Mammary epithelial cell (primary cell): ENCODE measurements at places on chromosomes 6 and 20.

DNA sequence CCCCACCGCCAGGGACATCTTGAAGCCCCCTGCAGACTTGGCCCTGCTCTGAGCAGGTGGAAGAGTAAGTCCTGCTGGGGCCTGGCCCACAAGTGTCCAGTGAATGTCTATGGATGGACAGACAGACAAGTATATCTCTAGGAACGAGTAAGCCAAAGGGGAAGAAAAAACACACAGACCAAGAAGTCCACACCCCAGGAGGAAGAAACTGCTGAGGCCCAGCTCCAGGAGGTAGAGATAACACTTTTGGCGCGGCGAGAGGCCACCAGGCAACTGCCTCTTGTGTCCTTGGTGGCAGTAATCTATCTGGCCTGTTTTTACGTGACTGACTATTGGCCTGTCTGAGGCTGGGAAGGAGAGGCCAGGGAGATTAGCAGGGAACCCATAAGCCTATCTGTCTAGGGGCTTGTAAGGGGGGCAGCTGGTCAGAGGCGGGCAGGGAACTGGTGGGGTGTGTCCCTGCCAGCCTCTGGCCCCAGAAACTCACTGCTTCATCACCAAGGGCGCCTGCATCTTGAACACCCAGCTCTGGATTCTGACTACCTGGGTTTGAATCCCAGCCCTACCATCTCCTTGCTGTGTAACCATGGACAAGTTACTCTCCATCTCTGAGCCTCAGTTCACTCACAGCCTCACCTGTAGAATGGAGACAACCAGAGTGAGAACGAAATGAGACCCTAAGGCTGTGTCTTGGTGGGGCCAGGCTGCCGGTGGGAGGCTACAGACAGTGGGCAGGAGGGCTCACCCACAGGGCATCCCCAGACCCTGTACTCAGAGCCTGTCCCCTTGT, 31.3 kb downstream of the C20orf203 start:
- DNase-seq: no peak

DNA sequence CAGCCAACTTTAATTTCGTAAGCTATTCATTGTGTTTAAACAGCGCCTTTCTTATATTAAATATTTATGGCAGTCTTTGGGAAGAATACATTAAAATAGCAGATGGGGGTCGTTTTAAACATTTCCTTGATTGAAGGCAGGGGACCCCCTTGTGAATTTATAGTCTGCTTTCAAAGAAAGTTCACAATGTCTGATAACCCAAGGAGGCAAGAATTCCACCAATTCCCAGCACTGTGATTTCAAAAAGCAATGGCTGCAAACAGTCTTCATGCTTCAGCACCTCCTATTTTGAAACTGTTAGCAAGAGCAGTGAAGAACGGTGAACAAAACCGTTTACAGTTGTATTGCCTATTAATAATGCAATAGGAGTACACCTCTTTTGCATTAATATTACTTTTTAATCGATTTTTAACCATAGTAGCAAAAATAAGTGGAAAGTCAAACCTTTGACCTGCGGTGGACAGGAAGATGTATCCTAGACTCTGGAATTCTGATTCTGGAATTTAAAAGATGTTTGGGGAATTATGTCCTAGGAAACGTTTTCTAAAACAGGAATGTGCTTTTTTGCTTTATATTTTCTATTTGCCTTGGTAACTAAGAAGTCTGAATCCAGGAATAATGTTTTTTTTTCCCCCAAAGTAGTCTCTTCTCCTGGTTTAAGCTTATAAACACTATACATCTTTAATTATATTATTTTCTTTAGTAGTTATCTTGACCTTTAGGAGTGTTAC, 393.0 kb downstream of the CDKAL1 start:
- no peak for DNase-seq

DNA sequence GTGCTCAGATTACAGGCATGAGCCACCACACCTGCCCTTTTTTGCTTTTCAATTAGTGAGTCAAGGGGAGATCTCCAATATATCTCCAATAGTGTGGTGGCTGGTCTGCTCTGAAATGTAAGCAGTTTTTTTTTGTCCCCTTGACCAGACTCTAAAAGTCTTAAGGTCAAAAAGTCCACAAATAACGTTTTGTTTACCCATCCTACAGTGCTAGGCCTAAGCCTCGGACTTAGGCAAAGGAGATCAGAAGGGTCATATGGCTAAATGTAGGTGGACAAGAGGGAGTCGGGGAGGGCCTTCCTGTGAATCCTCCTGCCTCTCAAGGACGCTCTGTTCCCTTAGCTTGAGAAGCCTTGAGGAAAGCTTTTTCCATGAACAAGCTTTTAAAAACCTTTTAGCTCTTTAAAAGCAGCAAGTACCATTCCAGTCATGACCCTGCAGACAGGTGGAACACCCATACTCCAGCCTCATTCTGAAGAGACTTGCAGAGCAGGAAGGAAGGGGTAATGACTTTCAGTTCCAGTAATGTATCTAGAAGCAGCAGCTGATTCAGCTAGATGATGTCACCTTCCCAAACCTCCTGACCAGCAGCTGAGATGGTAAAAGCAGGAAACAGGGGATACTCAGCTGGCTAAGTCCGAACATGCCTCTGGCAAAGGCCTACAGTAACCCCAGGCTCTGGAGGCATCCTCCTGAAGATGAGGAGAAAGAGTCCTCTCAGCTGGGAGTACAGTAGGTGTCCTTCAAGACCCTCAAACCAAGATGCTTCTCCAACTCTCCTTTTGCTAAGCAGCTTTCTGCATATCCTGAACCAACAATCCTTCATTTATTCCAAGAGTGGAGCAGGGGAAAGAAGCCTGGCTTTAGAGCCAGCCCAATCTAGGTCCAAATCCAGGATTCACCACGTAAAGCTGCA, 23.6 kb downstream of the BCL2L1 start:
- peak; percentile 98 for DNase-seq

- DNase-seq: no peak
Observed at GRCh38 chr6:36784376-36784636, 54.9 kb downstream of the CPNE5 start.

DNA sequence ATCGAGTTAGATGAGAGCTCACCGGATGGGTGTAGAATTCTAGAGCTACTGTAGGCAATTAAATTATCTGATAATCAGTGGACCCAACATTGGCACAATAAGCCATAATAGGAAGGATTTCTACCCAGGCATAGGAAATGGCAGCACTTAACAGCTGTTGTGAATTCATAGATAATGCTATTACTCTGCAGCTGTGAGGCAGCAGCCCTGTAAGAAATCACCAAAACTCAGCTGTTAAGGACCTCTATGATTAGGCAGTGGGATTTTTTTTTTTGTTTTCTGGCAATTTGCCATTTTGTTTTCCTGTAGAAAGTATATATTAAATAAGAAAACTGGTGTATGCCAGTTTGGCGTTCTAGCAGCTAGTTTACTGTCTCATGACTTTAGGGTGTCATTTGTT, 609.1 kb upstream of the SLC35B3 start:
- DNase-seq: no peak

DNA sequence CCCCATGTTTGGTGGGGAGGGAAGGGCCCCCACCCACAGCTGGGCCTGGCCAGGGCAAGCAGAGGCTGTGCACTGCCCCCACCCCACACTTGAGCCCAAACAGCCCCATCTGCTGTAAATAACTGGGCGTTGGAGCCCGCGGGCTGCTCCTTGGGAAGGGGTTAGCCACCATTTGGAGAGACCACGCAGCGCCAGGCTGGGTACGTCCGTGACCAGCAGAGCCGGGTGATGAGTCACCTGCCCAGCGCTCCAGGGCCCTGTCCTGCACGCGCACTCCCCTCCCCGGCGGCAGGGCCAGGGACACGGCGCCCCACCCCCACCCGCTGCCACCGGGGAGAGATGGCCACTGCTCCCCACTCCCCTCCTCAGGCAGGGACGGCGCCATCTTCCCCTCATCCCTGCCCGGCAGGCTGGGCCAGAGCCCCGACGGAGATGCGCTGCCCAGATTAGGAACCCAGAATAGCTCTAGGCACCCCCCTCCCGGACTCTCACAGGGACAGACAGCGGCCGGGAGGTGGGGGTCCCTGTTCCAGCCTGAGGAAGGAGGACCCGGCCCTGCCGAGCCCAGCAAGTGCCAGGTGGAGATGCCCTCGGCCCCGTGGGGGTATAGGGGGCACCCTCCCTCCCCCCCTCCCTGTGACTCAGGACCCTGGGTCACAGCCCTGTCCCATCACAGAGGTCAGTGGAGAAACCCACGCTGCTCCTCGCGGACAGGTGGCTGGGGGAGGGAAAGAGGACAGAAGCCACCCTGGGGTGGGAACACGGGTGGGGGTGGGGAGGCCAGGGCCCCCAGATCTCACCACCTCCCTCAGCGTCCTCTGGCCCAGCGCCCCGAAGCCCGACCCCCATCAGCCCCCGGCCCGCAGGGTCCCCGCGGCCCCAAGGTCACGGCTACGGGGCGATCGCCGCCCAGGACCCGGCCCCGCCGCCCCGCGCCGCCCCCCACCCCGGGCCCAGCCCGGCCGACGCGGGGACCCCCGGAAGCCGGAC, 642 bp downstream of the EEF1A2 start:
- peak; percentile 29 for DNase-seq

DNA sequence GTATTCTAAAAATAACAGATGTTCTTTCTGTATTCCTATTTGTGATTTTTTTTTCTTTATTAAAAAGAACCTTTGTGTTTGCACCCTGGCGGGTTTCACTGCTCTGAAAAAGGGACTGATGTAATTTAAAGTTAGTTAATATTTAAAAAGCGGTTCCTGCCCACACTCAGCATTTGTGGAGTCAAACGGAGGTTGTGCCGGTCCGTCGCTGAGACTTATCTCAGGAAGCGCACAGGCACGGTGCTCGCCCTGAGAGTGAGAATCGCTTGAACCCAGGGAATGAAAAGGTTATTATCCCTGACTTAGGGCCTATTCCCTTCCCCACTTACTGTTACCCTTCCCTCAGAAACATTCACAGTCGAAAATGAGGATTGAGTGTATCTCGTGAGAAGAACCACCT, 366.7 kb downstream of the THBS2 start:
- DNase-seq: no peak

DNA sequence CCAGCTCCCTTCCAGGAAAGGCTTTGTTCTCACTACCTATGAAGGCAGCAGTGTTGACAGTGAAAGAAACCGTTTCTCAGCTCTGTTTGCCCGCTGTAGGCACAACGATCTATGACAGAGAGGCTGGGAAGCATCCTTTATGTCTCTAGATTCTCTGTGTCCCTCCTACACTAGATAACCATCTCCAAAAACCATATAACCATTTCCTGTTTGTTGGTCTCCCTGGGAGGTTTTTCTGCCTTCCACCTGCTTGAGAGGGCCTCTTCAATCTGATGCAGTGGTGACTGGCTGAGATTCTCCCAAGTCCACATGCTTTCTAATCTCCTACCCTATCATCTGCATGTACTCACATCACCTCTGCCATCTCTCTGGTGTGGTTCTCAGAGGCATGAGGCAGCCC, 32.0 kb upstream of the TMEM217 start:
- DNase-seq: no peak

DNA sequence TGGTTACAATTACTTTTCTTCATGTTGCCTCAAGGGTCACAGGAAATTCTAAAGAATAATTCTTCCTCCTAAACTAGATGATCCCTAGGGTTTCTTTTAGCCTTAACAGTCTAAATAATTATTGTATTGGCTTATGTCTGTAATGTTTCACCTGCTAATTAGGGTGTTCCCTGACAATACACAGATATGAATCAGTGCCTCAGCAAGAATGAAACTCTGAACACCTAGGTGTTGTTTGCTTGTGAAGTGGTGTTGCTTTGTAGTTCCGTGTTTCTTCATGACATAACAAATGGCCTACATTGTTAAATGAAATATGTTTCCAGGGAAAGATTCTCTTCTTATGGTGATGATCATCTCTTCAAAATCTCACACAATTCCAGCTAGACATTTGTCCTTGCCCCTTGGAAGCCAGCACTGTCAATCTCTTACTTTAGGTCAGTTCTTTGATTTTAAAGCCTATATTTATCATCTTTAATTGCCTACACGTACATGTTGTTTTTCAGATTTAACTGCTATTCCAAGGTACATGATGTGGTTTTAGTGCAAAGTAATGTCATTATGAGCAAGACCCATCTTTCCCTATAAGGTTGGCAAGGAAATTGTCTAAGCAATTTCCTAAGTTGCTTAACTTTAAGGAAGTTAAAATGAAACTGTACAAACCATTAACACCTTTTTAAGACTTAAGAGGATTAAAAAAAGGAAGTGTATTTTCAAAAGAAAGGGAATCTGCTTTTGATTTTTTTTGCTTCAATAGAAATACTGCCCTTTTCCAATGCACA, 111.9 kb downstream of the TBC1D7 start:
- DNase-seq: no peak

- no peak for DNase-seq
Observed at GRCh38 chr6:169087443-169088041, 166.1 kb downstream of the THBS2 start.

- no peak for DNase-seq
Observed at GRCh38 chr6:14641423-14642135, 524.0 kb downstream of the CD83 start.

DNA sequence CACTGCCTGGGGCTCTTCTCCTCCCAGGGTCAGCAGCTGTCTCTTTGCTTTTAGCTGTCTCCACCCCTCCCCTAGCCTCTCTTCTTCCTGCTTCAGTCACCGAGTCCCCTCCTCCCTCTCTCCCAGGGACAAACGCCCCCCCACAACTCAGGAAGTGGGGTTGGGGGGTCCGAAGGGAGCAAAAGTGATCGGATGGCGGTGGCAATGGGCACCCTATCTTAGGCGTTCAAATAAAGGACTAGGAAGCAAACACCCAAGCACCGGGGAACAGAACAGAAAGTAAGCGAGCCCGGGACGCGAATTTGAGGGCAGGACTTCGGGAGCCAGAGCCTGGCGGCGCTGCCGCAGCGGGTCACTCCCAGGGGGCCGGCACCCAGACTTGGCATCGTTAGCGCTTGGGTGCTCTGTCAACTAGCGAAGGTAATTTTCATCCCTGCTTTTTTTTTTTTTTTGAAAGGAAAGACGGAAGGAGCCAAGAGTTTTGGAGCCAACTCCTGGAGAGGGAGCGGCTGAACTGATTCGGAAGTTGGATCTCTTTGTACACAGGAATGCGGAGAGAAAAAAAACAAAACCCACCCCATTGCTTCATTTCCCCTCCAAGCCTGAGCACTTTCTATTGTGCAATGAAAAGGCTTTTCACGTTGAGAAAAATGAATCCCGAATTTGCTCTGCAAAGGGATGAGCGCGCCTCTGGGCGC, 815 bp upstream of the ITPR3 start:
- peak; percentile 60 for DNase-seq
